Fibroblast of pulmonary artery (primary cell): ENCODE measurements at places on chromosomes 3 and 15.

DNA sequence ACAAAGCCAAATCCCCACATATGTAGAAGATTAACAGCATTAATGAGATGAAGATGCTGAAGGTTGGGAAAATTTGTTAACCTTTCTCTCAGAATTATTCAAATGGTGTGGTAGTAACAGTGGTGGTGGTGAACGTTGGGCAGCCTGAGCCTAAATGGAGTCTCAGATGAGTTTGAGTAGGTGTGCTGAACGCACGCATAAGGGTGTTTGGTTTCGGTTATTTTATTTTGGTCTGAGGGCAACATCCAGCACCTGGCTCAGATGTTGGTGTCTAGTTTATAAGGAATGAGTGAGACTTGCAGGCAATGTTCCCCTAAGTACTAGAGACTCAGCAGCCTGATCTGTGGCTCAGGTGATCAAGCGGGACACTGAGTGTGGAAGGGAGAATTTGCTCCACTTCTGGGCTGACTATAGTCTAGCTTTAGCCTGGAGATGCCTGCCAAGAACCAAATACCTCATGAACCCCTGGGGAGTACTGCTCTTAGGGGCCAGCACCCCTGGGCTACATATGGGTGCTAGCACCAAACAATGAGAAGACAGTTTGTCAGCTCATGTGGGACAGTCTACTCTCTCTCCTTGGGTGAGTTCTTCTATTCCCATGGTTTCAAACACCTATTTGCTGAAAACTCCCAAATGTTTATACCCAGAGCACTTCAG is 39.5 kb upstream of the ATP2C1 start:
- no peak for DNase-seq

DNA sequence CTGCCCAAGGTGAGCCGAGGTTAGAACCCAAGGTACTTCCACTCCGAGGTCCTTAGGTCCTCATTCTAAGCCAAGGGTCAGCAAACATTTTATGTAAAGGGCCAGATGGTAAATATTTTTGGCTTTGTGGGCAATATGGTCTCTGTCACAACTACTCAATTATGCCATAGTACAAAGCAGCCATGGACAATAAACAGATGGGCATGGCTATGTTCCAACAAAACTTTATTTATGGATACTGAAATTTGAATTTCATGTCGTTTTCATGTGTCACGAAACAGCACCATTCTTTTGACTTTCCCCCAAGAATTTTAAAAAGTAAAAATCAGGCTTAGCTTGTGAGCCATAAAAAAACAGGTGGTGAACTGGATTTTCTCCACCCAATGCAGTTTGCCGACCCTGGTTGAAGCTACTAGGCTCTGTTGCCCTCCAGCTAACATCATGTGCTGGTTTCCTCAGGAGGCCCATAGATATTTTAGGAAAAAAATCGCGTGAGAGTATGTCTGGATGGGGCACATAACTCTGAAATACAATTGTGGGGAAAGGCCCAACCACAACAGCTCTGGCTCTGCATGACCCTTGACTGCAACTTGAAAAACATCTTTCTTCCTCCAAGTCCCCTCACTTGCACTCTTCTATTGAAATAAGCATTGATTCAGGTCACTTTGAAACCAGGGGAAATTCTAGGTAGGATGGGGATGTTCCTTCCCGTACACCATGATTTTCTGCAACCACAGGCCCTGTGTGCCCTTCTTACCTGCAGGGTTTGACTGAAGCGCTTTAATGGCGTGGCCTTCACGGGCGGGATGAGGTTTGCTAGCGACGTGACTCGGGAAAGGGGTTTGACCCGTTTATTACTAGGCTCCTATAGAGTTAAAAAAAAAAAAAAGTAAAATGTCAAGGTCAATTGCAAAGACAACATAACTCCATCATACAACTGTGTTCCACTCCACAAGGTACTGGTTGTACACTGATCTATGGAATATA is 28.5 kb downstream of the ARHGEF3 start:
- no peak for DNase-seq

DNA sequence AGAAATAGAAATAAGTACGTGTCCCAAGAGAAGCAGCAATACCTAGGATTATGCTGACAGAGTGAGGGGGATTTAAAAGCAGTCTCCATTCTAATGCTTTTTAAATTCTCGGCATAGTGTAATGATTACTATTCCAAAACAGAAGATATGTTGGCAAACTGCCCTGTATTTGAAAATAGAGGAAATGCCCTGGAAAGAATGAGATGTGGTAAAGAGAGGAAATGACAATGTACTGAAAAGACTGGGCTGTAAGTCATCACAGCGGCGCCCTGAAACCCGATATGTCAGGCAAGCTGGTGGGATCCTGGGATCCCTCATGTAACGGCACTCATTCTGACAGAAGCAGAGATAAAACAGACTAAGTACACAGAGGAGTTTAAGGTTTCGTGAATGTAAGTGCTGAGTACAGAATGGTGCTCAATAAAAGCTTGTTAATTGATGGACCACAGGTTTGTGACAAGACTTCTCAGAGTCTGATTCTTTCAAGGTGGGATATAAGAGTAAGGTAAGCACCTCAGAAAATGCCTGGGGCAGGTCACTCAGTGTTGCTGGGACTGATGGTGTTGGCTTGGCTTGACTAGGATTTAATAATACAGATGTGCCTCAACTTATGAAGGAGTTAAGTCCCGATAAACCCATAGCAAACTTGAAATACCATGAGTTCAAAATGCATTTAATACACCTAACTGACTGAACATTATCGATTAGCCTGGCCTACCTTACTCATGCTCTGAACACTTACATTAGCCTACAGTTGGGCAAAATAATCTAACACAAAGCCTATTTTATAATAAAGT is 91.4 kb downstream of the NFKBIZ start:
- DNase-seq = peak; percentile 99

GRCh38 chr3:174873832-174874657 is 14.9 kb downstream of the NAALADL2 start:
- DNase-seq = no peak

- no peak for DNase-seq
These were observed 124.8 kb downstream of the EDEM1 start for GRCh38 chr3:5312290-5312689.

DNA sequence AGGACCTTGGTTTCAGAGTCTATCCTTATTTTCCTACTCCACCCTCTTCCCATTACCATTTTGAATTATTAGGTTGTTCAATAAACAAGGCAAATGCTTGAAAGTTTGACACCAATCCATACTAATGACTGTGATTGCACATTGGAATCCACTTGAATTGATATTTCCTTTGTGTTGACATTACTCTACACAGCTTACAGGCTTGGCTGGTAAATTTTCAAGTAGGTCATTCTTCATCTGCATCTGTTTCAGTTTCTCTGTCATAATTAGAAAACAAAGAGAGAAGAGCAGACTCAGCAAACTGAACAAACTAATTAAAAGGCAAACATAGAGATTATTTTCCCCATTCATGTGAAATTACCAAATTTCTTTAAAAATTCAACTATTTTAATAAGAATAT is 732.9 kb upstream of the BCHE start:
- no peak for DNase-seq

DNA sequence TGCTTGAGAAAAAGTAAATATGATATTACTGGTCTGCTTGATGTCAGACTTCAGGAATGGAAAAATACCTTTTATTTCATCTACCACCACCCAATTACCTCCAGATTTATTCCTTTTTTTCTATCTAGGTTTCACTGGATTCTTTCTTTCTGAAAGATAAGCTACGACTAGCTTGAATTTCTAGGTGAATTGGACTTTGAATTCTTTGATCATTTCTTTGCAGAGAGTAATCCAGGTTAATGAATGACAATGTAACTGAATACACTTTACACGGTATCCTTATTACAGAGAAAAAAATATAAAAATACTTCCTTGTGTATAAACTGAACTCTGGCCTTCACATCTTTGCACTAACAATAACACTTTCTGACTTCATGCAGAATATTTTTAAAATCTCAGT is 59.5 kb upstream of the TRPC1 start:
- DNase-seq = no peak

GRCh38 chr3:138985932-138986331 is 20.1 kb downstream of the PRR23A start:
- no peak for DNase-seq

- no peak for DNase-seq
These were observed 226.3 kb downstream of the TAFA4 start for GRCh38 chr3:68706096-68706495.

DNA sequence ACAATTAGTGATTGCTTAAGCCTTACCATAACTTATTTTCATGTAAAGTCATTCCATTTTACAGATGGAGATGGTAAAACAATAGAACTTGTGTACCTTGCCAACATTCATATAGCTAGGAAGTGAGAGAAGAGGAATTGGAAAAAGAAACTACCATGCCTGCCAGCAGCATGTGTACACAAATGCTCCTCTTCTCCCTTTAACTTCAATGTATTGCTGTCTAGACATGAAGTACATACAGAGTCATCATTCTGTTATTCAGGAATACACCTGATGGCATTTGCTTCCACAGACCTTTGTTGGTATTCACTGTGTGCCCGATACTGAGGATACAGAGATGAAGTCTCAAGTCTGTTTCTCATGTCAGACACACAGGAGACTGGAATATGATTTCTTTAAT is 7.1 kb upstream of the TMEM207 start:
- no peak for DNase-seq

DNA sequence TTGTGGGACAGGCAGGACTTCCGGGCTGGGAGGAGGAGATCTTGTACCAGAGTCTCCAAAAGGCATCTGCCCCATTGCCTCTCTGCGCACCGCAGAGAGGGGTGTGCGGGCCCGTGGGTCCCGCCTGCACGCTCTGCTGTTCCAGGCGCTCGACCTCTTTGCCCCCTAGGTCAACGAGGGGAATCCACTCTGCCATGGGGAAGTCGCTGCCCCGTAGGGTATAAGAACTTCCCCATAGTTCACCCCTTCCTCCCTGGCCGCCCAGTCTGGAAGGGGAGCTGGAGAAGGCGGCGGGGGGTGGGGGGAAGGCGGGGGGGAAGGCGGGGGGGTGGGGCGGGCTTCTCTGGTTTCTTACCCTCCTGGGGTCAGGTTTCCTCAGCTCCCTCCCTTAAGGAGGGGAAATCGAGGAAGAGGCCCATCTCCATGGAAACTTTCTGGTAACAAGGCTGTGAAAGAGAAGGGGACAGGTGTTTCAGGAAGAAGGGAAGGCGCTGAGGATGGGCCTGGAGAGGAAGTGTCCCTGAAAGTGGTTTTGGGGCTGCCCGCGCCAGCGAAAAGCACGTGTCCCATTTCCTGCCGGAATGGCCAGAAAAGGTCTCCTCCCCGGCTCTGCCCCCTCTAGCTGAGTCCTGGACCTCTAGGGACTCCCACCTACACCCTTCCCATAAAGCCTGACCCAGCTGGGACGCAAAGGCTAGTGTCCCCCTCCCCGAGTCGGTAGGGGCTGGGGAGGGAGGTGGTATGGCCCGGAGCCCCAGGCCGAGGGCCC is 27.5 kb downstream of the NR1I2 start:
- DNase-seq = no peak

DNA sequence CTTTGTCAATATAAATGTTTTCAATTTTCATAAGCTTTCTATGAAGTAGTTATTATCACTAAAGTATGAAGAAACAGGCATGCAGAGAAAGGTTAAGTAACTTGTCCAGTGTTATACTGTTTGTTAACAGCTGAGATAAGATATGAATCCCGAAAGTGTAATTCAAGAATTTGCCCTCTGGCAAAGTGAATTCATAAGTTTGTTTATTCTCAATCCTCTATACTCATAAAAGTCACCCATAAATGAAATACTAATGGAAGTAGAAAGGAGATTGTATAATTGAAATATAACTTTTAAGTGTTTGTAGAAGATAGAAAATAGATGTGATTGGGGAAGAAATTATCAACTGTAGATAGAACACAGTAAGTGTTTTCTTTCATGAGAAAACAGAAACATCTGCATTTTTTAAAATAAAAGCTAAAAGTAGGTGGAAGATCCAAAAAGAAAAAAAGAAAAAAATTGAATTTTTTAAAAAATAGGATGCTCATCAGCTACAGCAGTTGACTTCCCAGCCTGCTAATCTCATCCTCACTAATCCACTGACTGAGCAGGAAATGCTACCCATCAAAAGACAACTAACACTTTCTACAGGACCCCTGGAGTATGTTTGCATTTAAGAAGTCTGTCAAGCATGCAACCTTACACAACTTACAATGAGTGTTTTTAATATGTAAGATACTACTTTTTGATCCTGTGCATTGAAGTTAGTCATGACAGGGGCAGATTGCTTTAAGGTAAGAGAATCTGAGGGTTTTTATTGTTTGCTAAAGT is 878.1 kb downstream of the SI start:
- DNase-seq = no peak

DNA sequence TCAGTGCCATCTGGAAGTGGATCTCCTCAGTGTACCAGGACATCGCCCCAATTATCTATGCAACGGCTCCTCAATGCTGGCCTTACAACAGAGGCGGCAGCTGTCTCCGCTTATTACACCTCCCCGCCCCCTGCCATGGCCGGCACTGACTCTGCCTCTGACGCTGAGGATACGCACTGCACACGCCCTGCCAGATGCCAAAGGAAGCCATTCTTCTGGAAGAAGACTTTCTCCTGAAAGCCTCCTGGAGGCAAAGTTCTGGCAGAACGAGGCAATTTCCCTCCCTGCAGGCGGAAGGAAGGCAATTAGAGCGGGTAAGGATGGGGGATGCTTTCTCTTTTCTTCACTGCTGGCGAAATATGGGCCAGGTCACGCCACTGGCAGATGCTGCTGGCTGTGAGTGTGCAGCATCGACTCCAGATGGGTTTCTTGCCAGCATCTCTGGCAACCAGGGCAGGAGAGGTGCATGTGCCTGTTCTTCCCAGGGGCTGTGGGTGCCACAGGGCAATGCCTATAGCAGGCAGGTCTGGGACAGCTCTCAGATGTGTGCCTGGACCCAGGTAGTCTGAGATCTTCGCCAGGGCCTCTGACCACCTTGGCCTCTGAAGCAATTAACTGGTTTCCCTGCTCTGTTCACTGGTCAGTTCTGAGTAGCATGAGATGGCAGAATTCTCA is 62.2 kb upstream of the MRPS22 start:
- no peak for DNase-seq

GRCh38 chr3:185052631-185053030 is 100.2 kb downstream of the C3orf70 start:
- no peak for DNase-seq

DNA sequence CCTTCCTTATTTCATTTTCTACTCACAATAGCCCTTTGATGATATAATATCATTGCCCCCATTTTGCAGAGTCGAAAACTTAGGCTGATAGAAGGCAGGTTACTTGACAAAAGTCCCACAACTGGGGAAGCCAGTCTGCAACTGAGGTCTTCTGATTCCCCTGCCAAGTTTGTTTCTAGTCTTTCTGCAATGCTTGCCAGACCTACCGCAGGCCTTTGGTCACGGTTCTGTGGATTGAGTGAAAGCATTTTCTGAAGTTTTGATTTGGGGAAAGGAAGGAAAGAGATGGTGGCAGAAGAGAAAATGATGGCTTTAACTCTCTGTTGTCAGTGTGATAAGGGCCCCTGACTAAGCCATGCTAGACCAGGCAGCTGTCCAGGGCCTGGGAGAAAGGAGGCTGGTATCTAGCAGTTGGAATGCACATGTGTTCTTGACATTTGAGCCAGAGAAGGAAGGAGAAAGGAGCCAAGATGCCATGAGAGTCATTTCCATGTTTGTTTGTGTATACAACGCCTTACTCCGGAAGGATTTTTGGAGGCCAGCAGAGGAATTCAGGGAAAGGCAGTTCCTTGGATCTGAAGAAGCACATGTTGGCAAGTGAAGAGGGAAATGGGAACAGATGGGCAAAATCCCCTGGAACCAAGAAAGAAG is 29.9 kb downstream of the FAH start:
- DNase-seq = peak; percentile 81
